ENCODE measurements at places on chromosomes 12 and 14.
A peak's percentile ranks its signal among the peaks of the same experiment; 100 is the strongest.

GRCh38 chr12:117356048-117356447 lies 5.4 kb downstream of the NOS1 start:
- DNase-seq = no peak

DNA sequence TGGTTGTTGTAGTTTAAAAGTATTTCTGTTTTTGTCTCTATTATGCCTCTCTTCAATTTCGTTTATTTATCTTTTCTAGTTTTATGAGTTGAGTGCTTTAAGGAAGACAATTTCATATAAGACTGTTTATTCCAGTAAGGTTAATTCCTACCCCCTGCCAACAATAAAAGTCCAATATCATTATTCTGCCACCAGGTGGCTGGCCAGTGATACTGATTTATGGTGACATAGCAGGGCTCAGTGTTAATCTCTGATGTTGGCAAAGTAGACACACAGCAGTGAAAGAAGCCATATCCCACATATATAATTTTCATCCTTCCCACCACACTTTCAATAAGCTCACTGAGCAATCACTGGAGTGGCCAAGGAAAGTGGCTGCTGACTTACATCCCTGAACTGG lies 69.0 kb upstream of the BMP4 start:
- DNase-seq = peak; percentile 36

DNA sequence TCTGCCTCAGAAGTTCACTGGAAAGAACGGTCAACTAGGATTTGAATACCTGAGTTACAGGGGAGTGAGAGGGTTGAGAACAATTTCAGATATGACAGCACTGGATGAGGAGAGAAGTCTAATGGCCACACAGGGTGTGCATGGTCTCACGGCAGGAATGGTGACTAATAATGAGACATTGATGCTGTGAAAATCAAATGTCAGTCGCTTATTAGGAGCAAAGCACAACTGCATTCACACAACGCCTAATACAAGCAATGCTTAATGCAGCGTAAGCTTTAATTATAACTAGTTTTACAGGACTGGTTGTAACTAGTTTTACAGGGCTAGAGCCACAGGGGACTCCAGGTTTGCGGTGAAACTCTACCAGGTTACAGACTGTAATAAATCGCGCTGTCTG lies 23.4 kb upstream of the PRIMA1 start:
- DNase-seq = no peak

- DNase-seq = no peak
Measured at GRCh38 chr12:14452865-14453264, 87.4 kb downstream of the ATF7IP start.

DNA sequence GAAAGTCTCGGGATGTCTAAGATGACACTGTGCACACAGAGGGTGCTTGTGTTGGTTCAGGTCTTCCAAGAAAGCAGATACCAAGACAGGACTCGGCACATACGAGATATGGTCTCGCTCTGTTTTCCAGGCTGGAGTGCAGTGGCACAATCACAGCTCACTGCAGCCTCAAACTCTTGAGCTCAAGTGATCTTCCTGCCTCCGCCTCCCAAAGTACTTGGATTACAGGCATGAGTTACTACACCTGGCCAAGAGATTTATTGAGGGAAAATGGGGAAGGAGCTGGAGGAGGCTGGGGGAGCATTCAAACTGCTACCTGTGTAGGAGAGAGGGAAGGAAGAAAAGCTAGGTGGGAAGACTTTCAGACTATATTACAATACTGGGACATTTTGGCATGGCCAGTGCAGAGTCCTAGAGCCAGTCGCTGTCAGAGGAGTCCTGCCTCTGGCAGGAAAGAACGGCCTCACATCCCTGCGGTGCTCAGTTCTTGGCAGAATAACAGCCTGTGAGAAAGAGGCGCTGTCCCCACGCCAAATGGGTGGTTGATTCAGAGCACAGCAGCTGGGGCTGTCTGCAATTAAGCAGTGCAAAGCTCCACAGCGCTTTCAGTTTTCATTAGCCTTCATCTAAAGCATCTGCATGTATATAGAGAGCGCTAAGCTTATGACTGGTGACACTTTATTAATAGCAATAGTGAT lies 18.3 kb downstream of the SLC17A8 start:
- no peak for DNase-seq

GRCh38 chr12:47234576-47235141 lies 154.9 kb upstream of the AMIGO2 start:
- DNase-seq = no peak

DNA sequence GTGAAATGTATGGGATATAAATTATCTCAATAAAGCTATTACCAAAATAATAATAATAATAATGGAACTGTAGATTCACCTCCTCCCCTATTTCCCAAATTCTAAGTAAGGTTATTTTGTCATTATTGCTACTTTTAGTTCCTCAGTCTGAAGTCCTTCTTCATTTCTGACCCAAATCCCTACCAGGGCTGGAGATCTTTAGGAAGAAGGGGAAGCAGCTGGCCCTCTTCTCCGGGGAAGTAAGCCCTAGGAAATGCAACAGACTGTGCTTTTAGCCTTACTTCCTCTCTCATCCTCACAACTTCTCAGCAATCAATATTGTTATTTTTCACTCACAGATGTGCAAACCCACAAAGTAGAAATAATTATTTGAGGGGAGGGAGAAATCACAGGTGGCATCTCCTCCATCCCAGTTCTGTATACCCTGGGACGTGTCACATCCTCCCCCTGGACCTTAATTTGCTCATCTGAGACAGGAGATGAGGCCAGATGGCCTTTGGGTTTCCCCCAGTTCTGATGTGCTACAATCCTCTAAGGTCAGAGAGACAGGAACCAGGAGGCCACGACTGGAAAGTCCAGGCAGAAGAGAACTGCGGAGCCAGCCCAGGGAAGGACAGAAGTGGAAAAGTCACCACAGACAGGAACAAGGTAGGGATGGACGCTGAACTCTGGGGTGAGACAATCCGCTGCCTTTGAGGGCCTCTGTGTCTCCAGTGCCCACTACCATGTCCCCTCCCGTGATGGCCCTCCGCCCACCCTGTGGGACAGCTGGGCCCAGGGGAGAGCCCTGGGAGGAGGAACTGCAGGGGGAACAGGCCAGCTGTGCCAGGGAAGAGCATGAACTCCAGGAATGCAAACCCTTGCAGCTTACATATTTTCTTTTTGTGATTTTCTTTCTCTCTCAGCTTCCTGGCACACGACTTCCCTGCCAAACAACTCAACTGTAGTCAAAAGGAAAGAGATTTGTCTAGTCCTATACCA lies 10.6 kb upstream of the TNFRSF1A start:
- no peak for DNase-seq

DNA sequence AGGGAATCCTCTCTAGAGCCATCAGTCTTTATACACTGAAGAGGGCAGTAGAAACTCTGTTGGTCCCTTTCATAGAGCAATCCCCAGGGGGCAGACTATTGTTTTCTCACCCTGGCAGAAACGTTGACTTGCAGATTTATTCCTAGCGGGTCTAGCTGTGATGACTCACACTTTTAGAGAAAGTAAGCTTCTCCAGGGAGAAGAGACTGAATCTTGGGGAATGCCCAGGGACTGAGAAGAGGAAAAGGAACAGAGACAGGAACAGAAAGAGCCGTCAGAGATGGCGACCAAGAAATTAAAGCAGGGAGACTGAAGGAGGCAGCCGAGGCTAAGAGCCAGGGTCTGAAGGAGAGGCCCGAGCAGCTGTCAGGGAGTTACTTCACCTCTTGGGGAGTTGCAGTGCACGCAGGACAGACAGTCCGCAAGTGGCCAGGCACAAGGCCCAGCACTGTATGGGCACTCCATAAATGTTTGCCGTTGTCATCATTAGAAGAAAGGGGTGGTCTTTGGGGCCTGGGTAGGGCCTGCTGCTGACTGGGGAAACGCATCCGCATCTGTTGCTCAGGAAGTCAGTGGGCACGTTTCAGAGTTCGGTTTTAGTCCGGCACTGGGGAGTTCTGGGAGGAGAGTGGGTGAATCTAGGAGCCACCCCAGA lies 13.0 kb downstream of the PLEKHG6 start:
- DNase-seq = peak; percentile 96

GRCh38 chr14:23421594-23421993 lies 13.5 kb upstream of the MYH6 start:
- DNase-seq = no peak

DNA sequence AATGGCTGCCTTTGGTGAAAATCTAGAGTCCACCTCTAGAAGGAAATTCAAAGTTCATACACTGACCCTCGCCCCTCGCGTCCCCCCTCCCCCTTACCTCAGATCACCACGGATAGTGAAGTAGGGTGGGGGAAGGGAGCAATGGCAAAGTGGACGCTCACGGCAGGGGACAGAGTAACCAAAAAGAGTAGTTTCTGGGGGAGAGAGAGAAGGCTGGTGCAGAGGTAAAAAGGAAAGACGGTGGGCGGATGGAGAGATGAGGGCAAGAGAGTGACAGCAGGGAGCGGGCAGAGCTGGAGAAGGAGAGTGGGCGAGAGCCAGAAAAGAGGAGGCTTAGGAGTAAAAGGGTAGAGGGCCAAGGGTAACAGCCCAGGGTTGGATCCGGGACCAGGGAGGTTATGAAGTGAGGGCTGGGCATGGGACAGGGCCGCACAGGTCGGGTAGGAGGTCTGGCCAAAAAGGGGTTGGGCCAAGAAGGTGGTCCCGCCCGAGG lies 423 bp downstream of the ALDH6A1 start:
- no peak for DNase-seq

DNA sequence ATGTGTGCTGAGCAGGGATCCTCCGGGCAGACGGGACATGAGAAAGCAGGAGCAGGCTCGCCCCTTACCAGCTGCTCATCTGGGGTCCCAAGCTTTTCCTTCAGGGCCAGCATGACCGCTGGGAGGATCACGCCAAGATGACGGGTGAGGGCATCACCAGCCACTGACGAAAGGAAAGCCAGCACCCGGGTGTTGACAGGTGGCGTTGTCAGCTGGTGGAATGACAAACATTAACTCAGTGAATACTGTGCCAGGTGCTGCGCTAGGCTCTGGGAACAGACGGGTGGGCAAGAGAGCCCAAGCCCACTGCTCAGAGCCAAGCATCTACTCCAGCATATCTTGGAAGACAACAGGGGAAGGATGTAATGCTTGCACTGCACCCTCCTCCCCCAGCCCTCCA lies 21.3 kb upstream of the RAB35 start:
- no peak for DNase-seq

- DNase-seq = no peak
Measured at GRCh38 chr14:103304706-103305105, 29.3 kb upstream of the EIF5 start.

DNA sequence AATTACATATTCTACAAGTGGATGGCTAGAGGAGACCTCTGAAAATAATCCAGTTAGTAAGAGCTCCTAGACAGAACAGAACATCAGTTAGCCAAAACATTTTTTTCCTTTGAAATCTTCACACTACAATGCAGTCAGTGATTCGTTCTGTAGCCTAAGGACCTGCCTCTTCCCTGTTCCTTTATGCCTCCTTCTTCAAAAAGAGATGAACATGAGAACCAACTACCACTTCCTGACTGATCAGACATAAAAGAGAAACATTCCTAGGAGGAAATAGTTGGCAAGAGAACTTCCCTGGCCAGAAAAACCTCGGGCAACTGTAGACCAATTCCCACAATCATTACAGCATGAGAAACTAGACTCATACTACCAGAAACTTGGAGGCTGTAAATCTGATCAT lies 29.4 kb downstream of the ITPR2 start:
- peak; percentile 28 for DNase-seq

DNA sequence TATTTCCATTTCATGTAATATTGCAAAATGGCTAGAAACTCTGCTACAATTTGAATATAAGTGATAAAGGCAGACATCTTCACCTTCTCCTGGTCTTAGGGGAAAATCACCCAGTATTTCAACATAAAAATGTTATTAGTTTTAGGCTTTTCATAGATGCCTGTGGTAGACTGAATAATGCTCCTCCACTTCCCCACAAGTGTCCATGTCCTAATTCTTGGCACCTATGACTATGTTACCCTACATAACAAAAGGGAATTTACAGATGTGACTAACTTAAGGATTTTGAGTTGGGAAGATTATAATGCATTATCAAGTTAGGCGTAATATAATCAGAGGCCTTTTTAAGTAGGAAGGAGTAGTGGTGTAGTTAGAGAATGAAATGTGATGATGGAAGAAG lies 196.4 kb downstream of the TMTC3 start:
- DNase-seq = no peak

DNA sequence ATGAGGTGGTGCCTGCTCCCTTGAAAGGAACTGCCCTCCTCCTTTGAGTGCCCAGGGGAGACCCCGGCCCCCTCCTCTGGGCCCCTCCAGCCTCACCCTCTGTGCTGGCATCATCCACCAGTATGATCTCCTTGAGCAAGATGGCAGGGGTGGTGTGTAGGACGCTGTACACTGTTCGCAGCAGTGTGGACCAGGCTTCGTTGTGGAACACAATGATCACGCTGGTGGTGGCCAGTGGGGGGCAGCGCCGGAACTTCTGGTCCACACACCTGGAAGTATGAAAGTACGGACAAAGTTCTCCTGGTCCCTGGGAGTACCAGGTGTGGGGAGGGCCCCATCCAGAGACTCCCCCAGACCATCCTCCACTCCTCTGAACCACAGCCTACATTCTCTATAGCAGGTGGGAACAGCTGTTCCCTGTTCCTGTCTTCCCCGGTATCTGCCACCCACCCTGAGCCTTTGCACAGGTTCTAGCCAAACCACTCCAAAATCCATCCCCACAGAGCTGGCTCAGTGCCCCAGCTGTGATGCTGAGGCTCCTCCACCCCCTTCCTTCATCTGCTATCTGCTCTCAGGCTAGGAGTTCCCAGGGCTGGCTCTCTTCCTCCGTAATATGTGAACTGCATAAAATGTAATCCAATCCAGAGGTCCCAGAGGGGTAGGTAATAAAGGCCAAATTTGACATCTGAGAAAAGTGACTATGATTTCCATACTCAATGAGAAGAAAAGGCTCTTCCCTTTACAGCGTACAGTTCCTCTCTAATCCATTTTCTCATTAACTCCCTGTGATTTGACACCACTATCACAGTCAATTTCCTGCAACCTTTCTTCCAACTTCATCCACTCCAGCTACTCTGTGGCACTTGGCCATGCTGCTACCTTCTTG lies 13.9 kb downstream of the GALNT6 start:
- no peak for DNase-seq

GRCh38 chr12:28202374-28203130 lies 12.3 kb downstream of the CCDC91 start:
- no peak for DNase-seq

- peak; percentile 92 for DNase-seq
Measured at GRCh38 chr12:28023156-28023887, 50.8 kb upstream of the PTHLH start.
